ENCODE measurements at places on chromosomes 7 and 10.

DNA sequence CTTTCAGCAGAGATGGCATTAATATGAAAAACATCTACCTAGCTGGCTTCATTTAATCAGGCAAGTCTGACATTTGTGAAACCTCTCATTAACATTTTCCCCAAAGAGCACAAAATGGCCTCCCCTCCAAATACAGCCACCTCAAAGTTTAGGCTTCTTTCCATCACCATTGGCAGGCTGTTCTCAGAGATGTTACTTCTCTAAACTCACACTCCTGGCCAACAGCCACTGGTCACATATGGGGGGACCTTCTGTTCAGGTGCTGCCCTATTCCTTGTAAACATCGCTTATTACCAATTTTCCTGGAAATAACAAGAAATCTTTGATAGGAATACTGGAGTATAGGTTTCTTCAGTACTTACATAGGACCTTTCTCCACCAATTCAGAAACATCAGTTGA, 69.5 kb downstream of the GBF1 start:
- no peak for DNase-seq

- DNase-seq = peak; percentile 93
These were observed 30.1 kb downstream of the NUDCD3 start for GRCh38 chr7:44460325-44460724.

GRCh38 chr7:92520024-92520423, 8.3 kb downstream of the PEX1 start:
- no peak for DNase-seq

- no peak for DNase-seq
These were observed 667.1 kb downstream of the INHBA start for GRCh38 chr7:41035794-41036193.

GRCh38 chr7:39526666-39527065, 39.5 kb upstream of the YAE1 start:
- no peak for DNase-seq

Measured in GM12878 (cell line).